ENCODE measurements at places on chromosomes 6 and 20.

- no peak for DNase-seq
Observed at GRCh38 chr6:5261545-5262109, 314 bp downstream of the FARS2 start.

GRCh38 chr6:169450097-169450496 is 196.5 kb upstream of the THBS2 start:
- DNase-seq, result no peak

DNA sequence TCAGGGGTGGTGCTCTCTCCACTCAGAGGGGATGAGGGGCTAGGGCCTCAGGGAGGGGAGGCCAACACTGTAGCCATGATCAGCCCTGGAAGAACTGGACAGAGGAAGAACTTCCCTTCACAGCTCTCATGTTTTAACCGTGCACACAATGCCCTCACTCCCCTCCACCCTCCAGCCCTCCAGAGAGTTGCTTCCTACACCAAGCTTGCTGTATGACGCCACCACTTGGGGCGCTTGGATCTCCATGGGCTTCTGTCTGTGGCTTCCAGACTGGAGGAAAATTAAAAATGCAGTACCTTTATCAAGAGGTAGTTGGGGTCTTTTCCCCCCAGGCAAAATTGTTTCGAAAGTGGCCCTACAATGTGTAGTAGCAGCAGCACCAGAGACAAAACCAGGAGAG is 48.4 kb downstream of the ARHGAP40 start:
- no peak for DNase-seq

DNA sequence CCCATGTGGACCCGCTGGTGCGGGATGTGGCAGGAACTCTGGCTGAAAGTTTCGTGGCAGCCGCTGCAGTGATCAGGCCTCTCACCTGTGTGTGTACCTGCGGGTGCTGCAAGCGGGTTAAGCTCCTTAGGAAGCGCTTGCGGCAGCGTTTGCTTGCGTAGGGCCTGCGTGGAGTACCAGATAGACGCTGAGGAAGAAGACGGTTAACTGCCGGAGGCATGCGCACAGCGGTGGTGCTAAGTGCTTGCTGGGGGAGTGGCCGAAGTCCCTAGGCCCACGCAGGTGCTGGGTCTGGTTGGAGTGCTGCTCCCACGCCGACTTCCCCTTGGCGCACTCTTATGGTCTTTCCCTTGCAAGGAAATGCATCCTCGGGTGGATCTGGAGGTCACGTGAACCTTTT is 23.0 kb downstream of the ZSCAN31 start:
- DNase-seq, result no peak

- no peak for DNase-seq
Observed at GRCh38 chr6:84314377-84314898, 87.0 kb upstream of the CEP162 start.

- DNase-seq, result no peak
Observed at GRCh38 chr20:5268449-5268848, 48.3 kb downstream of the PROKR2 start.

- DNase-seq, result no peak
Observed at GRCh38 chr6:31529329-31530150, 778 bp downstream of the MCCD1 start.

DNA sequence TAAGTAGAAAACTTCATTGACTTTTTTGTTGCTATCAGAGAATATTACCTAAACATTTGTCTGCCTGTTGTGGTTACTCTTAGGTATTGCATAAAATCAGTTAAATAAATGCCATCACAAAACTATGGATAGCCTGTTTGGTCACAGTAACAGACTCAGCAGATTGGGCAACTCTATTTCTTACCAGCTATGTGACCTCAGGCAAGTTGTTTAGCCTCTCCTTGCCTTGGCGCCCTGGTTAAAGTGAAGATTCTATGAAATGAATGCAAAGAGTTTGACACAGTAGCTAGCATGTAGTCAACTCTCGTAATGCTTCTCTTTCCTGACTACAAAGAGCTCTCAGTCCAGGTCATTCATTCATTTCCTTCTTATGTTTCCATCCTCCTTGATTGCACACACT is 82.5 kb upstream of the ID4 start:
- DNase-seq, result no peak

DNA sequence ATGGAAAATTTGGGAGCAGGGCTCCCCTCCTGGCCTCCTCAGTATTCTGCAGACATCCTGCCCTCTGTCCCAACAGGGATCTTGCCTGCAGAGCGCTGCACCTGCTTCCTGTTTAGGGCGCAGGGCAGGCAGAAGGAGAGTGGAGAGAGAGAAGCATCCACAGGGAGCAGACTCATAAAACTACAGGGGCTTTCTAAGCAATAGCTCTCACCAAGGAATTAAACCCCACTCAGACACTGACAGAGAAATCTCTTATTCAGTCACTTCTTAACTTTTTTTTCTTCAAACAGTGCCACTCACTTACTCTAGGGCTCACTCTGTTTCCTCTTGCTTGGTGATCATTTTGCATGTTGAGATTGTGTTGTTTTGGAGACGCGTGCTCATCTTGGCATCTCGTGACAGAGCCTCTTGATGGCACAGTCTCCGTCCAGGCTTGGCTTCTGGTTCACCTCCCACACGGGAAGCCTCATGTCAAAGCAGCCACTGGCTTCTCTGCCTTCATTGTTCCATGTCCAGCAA is 153.1 kb upstream of the INSM1 start:
- DNase-seq, result no peak
